Umbilical cord (tissue), 2 donors: ENCODE measurements at places on chromosomes 12 and 14. TPM values are rescaled to one million over a fixed set of nuclear protein-coding genes. Genes with fewer than 3 reads are reported as not detected.

GRCh38 chr12:30880061-30880460 lies 46.5 kb upstream of the TSPAN11 start:
- peak; percentile 73 for DNase-seq

- DNase-seq, result peak; percentile 18
Observed at GRCh38 chr12:72832024-72832423, 559.9 kb downstream of the TRHDE start.

DNA sequence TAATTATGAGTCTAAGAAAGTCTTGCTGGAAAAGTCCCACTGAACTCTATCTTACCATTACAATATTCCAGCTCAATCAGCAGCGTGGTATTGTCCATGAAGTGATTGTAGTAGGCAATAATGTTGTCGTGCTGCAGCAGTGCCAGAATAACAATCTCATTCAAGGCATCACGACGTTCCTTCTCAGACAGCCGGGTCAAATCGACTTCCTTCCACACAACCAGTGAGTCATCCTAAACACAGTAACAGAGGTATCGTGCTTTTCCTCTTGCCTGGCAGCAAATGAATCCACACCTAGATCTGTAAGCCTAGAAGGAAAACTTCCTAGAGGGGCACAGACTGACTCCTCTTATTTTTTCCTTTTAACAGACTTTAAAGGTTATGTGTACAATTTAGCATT lies 2.9 kb downstream of the NEK9 start:
- DNase-seq, result no peak

DNA sequence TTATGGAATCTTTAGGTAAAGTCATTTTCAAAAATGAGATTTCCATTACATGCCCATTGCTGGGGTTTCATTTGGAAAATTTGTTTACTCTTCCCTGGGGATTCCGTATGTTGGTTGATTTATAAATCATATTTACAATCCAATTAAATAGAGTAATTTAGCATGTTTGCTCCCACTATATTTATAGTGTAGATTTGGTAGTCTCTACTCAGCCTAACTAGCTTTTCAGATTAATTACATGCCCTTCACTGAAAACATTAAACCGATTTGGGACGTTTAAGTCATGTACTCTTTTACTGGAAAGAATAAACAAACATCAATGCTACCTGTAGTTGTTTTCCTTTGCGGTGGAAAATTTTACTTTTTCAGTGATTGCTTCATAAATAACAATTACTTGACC lies 10.4 kb downstream of the PAX9 start:
- DNase-seq, result no peak

- no peak for DNase-seq
Observed at GRCh38 chr14:77714926-77715325, 7.0 kb downstream of the SLIRP start.

DNA sequence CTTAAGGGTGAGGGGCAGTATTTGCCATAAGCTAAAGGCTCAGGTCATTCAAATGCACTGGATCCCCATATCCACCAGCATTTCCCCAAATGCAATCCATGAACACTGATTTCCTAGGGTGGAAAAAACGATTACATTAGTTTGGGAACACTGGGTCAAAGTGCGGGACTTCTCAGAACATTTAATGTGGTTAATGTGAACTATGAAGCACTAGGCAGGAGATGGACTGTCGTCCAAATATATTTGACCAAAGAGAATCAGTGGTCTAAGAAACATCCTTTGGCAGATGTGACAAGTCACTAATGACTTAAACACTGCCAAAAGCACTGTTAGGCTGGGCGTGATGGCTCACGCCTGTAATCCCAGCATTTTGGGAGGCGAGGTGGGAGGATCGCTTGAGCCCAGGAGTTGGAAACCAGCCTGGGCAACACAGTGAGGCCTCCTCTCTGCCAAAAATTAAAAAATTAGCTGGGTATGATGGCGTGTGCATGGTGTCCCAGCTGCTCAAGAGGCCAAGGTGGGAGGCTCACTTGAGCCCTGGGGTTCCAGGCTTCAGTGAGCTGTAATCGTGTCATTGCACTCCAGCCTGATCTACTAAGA lies 205.4 kb downstream of the CALM1 start:
- DNase-seq, result no peak

DNA sequence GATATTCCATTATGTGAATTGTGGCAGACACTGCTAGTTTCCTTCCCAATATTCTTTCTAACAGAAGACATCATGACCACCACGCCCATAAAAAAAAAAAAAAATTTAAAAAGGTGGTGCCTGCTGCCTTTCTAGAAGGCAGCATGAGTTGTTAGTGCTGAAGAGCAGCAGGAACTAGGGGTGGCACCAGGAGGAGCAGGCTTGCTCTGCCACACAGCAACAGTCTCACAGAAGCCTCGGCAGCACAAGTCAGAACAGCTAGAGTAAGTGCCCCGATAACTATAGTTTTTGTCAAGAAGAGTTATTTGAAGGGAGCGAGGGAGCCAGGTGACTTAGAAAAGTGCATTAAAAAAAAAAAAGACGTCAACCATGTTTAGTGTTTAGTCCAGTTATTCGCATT lies 66.4 kb upstream of the TMEM263 start:
- no peak for DNase-seq

GRCh38 chr14:49849213-49849847 lies 3.3 kb downstream of the NEMF start:
- DNase-seq, result no peak

DNA sequence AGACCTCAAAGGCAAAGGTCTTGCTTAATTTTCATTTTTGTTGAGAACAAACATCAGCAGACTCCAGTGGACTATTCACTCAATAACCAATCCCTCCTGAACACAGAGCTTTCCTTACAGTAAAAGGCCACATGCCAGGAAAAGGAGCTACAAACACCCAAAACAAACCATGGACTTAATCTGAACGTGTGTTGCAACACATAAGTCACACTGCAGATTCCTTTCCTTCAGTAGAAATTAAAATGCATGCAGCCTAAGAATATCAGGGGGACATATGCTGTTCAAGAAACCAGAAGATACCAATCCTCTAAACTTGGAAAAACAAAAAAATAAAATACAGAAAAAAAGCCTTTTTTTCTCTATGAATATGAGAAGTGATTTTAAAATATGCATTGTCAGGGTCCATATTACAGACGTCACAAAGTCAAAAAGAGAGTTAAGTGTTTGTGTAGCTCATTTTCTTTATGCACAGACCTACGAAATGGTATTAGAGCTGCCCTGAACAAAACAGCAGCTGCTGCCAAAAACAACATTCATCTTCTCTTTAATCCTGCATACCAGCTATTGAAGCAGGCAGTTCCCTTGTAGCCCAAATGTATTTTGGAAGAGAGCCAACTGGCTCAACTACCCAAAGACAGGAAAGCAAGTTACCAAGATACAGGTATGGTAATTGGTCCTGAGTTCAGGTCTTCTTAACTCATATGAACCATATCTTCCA lies 26.2 kb downstream of the KITLG start:
- peak; percentile 52 for DNase-seq

- no peak for DNase-seq
Observed at GRCh38 chr12:115443351-115443938, 759.5 kb upstream of the TBX3 start.

GRCh38 chr12:30822385-30823155 lies 67.8 kb upstream of the CAPRIN2 start:
- peak; percentile 64 for DNase-seq

DNA sequence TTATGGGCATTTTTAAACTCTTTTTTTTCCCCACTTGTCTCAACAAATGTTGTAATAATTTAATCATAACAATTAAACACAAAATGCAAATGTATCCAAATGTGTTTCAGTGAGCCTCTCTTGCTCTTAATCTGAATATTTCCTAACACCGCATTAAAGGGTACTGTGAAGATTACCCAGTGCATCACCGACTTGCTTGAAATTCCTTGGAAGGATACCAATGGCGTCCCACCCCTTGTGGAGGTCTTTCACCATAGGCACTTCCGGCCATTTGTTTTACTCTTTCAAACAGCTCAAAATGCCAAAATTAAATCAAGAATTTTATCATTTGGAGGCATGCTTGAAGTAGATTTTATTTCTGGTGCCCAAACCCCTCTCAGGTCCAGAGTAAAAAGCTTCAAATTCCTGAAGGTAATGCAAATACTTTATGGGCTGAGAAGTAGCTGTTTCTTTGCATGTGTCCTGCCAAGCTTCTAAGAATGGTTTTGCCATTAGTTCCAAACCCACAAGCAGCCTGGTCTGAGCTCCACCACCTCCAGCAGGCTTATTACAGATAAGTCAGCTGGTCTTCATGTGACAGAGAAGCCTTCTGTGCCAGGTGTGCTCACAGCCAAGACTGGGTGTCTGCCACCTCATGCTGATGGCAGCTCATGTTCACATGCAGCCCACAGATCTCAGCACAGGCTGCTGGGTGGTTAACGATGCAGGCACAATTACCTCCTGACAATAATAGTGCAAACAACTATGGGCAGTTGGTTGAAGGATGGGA lies 16.4 kb upstream of the NUDT4 start:
- no peak for DNase-seq

GRCh38 chr14:64119500-64119899 lies 174.7 kb downstream of the ESR2 start:
- DNase-seq, result no peak

- DNase-seq, result peak; percentile 84
Observed at GRCh38 chr12:5745251-5745888, 199.7 kb downstream of the ANO2 start.

GRCh38 chr14:72501439-72501838 lies 392.5 kb downstream of the DPF3 start:
- no peak for DNase-seq

The C12orf54 gene
- not detected for total RNA-seq

The PTHLH gene
- total RNA-seq, result 11.1 TPM

The SOS2 gene
- total RNA-seq, result 29.9 TPM

The LRP1 gene
- total RNA-seq, result 277 TPM
